Hair follicle dermal papilla cell (primary cell): ENCODE measurements at places on chromosomes 16 and 17. TPM values are rescaled to one million over a fixed set of nuclear protein-coding genes. Genes with fewer than 3 reads are reported as not detected.

CES5A gene
- not detected in 2 replicates for total RNA-seq

USP6 gene
- total RNA-seq, result not detected in 2 replicates

KRTAP4-4 gene
- not detected in 2 replicates for total RNA-seq

GGT6 gene
- total RNA-seq, result not detected in 2 replicates

HOXB6 gene
- total RNA-seq, result 2.3 and 3.9 TPM in 2 replicates

TTYH2 gene
- 3.9 and 7.5 TPM in 2 replicates for total RNA-seq

CLDN9 gene
- not detected in 2 replicates for total RNA-seq

GOSR1 gene
- total RNA-seq, result 33.4 and 38.0 TPM in 2 replicates

NPIPA2 gene
- total RNA-seq, result 0.24 and 0.32 TPM in 2 replicates

CALB2 gene
- 0.24 and 0.32 TPM in 2 replicates for total RNA-seq

DNAH3 gene
- under 0.01 TPM in 1 of 2 replicates, not detected in the other for total RNA-seq

FBXO39 gene
- total RNA-seq, result 0.97 TPM in 1 of 2 replicates, not detected in the other

RNU2-1 gene
- total RNA-seq, result not detected in 2 replicates

FA2H gene
- not detected in 2 replicates for total RNA-seq

TMEM92 gene
- total RNA-seq, result not detected in 2 replicates

RAB11FIP4 gene
- total RNA-seq, result 0.49 and 1.3 TPM in 2 replicates

PRAC2 gene
- total RNA-seq, result not detected in 2 replicates

MT1F gene
- 0.16 TPM in 1 of 2 replicates, not detected in the other for total RNA-seq

GLG1 gene
- total RNA-seq, result 178 and 203 TPM in 2 replicates

SNX20 gene
- total RNA-seq, result not detected in 2 replicates

LLGL2 gene
- 0.24 and 0.32 TPM in 2 replicates for total RNA-seq

GUCY2D gene
- not detected in 2 replicates for total RNA-seq

PTGES3L gene
- total RNA-seq, result not detected in 2 replicates
